GM12865 (cell line): ENCODE measurements at places on chromosomes 1 and 21.

- no peak for DNase-seq
Observed at GRCh38 chr1:25654109-25654660, 37.6 kb downstream of the MAN1C1 start.

DNA sequence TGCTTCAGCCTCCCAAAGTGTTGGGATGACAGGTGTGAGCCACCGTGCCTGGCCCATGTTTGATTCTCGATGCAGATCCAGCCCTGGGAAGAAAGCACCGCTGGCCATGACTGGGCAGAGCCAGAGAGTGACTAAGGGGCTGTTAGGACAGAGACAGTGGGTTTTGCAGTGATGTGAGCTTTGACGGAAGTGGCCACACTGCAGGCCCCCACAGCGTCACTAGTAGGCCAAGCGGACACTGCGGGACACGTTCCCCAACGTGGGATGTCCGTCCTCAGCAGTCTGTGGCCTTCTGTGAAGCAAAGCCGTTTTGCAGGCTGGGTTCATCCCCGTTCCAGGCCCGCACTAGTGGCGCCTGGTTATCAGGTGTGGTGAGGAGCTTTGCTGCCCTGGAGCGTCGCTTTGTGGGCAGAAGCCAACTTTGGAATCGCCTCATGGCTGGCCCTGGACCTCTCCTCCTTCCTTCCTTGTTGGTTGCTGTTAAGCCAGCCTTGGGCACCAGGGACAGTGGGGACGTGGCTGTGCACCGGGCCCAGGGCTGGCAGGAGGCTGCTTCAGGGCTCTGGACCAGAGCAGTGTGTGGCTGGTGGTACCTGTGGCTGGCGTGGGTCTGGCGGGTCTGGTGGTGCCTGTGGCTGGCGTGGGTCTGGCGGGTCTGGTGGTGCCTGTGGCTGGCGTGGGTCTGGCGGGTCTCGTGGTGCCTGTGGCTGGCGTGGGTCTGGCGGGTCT is 41.2 kb downstream of the SKI start:
- DNase-seq: no peak

DNA sequence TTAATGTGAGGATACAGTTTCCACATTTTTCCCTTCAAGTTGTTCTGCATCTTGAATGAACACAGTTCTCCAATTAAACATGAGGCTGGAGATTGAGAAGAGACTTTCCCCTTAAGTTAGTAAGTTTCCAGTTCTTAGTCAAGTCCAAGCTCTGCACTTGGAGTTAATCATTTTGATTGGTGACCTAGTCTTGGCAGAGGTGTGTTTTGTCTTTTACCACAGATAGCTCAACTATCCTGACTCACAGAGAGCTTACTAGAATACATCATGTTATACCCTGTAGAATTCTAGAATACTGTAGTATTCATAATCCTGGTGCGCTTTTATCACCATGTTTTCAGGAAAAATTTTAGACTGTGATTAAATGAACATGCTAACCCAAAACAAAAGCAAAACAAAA is 129.2 kb downstream of the CYYR1 start:
- no peak for DNase-seq

- no peak for DNase-seq
Observed at GRCh38 chr1:16153096-16153998, 2.5 kb downstream of the EPHA2 start.

- peak; percentile 91 for DNase-seq
Observed at GRCh38 chr21:37207441-37208009, 59.6 kb downstream of the VPS26C start.

GRCh38 chr1:244171241-244171985 is 120.3 kb downstream of the ZBTB18 start:
- no peak for DNase-seq

DNA sequence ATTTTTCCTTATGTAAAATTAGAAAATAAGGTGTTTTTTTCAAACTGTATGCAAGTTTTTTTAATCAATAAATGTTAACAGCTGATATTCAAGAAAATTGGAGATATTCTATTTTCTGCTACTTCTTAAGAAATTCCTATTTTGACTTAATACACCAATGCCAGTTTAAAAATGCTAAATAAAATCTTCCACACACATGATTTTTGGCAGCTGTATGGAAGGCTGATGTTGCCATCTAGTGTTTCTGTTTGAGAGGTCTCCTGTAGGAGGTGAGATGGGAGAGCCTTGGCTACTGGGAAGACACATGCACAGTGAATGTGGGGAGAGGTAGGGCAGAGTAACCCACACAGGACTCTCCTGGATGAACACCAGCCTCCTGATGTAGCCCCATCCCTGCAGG is 29.2 kb upstream of the OR2B11 start:
- peak; percentile 58 for DNase-seq

DNA sequence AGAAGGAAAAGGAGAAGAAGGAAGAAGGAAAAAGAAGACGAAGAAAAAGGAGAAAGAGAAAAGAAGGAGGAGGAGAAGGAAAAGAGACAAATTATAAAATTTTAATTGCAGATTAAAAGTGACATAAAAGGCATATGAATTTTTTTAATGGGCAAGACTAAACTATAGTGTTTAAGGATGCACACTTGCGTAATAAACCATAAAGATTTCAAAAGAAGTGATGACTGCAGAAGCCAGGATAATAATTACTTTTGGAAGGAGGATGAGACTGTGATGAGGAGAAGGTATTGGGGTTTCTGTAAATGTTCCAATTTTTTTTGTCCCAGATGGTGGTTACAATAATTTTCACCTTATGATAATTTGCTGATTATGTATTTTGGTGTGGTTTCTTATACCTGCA is 243.1 kb upstream of the PKN2 start:
- DNase-seq: no peak

GRCh38 chr1:218377143-218377660 is 32.1 kb downstream of the TGFB2 start:
- DNase-seq: peak; percentile 27

DNA sequence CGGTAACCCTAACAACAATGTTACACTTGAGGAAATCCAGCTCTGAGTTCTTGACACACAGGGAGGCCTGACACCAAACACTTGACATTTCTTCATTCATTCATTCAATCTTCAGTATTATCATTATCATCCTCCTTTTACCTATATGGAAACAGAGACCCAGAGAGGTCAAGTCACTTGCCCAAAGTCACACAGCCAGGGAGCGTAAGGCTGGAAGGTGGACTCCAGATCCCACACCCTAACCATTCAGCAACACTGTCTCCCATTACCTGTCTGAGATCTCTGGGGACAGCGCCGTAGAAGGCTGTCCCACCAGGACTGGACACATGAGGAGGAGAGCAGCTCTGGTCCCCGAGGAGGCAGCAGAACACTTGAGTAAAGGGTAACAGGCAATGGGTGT is 101.4 kb downstream of the SYF2 start:
- no peak for DNase-seq

DNA sequence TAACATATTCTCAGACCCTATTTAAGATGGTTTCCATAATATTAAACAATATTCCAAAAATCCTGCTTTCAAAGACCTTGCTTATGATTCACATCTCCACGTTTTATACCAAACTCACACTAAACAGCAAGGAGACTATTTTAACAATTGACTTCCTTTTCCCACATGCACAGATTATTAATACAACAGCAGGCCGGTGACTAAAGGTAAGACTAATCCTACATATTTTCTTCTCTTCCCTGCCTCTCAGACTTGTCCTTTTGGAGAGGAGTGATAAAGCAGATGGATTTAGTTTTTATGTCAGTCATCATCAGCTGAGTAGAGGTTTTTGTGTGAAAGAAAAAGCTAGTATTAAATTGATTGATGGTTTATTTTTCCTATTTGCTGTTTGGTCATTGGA is 400.6 kb downstream of the NTNG1 start:
- DNase-seq: no peak

DNA sequence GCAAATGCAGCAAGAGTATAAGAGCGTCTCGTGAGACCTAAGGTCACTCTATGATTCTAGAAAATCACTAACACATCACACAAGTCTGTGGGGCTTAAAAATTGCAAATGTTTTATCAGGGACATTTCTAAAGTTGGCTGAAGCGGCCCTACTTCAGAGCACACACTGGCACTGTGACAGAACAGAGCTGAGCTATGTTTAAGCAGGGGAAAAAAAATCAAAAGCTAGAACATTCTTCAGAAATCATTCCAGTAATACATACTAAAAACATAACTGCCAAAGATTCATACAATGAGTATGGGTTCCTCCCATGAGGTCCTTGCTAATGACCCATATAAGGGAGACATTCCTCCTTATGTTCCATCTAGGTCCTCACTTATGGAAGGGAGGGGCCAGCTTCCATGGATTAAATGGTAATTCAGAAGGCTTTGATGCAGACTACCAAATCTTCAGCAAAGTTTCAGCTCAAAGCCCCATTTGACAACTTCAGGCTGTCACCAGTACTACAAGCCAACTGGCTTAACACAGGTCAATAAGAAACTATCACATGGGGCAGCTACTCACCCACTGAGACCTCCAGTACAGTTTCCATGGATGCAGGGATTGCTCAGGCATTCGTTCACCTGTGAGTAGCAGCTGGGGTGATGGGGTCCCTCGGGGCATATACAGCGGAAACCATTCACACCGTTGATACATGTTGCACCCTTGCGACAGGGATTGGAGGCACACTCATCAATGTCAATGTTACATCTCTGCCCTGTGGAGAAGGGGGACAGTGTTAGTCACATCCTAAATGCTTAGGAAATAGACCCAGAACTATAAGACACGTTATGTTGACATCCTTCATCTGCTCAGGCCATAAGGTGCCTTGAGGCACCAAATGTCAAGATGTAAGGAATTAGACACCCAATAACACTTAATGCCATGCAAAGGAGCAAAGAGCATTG is 58.4 kb upstream of the ADAM30 start:
- peak; percentile 8 for DNase-seq

DNA sequence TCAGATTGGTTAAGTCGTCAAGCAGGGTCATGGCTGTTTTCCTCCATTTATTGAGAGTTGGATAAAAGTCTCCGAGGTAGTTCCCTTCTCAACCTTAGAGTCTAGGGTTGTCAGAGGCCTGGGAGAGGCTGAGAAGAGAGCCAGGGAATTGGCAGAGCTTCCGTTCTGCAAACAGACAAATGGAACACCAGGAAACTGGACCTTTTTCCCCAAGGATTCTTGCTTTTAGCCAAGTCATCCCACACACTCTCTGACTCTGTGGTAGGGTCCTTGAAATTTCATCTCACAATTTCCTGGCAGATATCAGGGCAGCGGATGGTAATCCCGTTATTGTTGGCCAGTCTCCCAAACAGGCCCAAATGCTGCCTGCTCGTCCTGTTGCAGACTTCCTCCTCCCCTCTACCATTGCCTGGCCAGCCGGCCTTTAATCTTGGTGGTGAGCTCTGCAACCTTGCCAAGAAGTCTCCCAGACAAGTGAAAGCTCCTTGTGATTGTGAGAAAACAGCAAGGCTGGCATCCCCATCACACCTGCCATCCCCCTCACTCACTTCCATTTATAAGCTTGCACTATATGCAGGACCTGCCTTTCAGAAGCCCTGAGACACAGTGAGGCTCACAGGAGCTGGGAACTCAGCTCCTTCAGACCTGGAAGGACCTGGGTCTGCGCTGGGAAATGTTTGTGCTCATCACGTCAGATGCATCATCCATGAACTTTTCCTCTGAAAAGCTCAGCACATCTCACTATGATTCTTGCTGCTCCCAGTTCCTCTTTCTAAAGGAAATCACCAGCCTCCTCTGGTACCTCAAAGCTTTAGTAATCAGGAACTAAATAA is 13.7 kb upstream of the SRP9 start:
- DNase-seq: peak; percentile 9

- DNase-seq: no peak
Observed at GRCh38 chr1:84833194-84833593, 59.8 kb downstream of the LPAR3 start.
